ENCODE measurements at places on chromosomes 5 and 9.

- no peak for DNase-seq
Measured at GRCh38 chr9:79236466-79236865, 335.3 kb upstream of the TLE4 start.

DNA sequence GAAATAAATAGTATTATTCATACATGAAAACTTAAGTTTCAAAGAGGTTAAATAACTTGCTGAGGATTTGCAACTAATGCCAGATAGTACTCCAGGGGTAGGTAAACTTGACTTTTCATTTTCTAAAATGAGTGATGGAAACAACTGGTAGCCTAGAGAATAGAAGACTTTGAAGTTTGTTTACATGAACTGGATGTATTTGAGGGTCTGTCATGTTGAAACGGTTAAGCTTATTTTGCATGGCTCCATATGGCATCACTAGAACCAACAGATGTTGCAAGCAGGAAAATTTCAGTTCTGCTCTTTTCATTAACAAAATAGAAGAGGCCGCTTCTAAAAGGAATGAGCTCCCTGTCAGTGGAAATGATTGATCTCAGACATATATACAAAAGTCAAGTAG lies 105.1 kb upstream of the SGCD start:
- no peak for DNase-seq

GRCh38 chr5:79122973-79123372 lies 11.4 kb downstream of the BHMT start:
- DNase-seq, result no peak

- no peak for DNase-seq
Measured at GRCh38 chr9:121075251-121076036, 689 bp downstream of the CNTRL start.
